ENCODE measurements at places on chromosomes 5 and 9. TPM values are rescaled to one million over a fixed set of nuclear protein-coding genes. Genes with fewer than 3 reads are reported as not detected.

DNA sequence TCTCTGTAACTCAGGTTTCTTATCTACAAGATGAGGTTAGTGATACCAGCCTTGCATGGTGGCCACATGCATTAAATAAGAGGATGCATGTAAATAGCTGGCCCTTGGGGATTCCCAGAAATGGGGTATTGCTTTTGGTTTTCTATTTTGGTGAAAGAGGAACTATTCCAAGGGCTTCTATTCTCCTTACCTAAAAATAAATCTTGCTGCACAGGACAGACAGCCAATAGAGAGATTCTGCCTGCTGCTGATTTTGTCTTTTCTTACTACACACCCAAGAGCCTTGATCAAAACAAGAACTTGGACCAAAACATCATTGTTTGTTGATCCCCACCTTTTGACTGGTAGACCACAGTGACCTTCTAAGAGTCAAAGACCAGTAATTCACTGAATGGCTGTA, 161.8 kb downstream of the PJA2 start:
- no peak for DNase-seq

DNA sequence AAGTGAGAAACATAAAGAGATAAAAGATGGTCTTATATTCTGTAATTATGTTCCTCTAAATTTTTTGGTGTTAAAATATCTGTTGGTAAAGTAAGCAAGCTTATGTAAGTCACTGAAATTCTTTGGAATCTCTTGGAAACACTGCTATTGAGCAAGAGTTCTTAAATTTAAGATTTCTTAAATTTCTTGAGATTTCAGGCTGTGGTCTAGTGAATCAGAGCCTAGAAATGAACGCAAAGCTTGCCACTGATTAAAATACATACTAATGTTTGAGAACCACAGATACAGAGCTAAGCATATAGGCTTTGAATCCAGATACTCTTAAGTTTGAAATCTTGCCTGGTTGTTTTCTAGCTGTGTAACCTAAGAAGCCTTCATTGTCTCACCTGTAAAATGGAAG, 133.4 kb downstream of the TRPM3 start:
- DNase-seq = no peak

DNA sequence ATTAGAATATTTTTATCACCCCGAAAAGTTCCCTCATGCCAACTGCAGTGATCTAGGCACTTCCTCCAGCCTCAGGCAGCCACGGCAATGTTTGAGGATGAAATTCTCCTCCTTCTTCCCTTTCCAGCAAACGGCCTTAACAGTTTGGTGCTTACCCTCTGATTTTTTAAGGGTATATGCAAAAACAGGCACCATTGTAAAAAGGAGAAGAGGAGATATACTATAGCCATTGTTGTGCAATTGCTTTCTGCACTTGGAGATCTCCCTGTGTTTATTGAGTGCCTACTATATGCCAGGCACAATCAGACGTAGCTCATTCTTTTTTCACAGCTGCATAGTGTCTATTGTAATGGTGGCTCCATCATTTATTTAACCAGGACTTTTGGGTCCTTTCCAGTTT, 29.4 kb downstream of the GSN start:
- DNase-seq = no peak

DNA sequence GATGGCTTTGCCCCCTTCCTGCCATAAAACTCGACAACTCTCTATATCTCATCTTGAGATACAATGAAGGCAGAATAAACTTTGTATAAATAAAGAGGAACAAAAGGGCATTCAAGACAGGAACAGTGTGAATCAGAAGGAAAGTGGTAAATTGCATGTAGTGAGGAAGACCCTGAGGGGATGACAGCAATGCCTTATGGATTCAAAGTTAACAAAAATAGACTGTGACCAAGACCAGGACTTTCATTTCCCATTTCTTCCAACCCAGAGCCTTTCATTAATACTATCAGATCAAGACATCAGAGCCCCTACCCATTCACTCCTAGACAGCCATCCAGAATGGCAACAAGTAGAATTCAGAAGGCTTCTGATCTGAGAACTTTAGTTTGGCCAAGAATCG, 46.4 kb upstream of the ZNF462 start:
- DNase-seq = no peak

GRCh38 chr5:126107381-126107780, 315.8 kb upstream of the GRAMD2B start:
- DNase-seq = no peak

TICAM2 gene
- total RNA-seq = 2.1 TPM

TPM2 gene
- total RNA-seq = 6.6 TPM
